ENCODE measurements at places on chromosomes 1 and 21. TPM values are rescaled to one million over a fixed set of nuclear protein-coding genes. Genes with fewer than 3 reads are reported as not detected.

Gene SYNC
- polyA plus RNA-seq: 2.1 TPM

Gene AMY2A
- not detected for polyA plus RNA-seq

Gene C1orf185
- not detected for polyA plus RNA-seq

Gene TPM3
- 272 TPM for polyA plus RNA-seq

Gene COQ8A
- 34.2 TPM for polyA plus RNA-seq

Data from right renal pelvis (tissue), 4 donors.